ENCODE measurements at places on chromosomes 6 and 20.

GRCh38 chr6:56658326-56658725 lies 15.6 kb upstream of the DST start:
- no peak for DNase-seq

- DNase-seq = peak; percentile 34
Measured at GRCh38 chr6:143746202-143747119, 68.7 kb downstream of the PHACTR2 start.

DNA sequence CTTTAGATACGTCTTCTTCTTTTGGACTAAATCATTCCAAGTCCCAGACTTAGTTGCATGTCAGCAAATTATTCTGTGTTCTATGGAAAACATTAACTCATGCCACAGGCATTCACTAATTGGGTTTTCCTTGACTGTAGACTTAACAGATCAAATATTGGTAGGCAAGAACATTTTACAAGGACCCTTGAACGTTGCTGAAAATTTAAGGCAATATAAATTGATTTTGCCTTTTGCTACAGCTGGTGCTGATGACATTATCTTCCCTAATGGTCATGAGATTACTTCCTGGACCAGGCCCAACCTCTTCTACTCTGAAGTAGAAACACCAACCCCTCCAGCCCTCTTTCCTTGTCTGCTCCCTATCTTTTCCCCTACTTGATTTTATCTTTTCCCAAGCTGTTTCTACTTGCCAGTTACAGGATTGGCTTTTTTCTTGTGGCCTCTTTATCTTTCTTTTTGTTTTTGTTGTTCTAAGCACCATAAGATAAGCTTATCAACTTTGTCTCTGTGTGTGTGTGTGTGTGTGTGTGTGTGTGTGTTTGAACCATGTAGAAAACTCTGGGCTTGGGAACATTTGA lies 514.0 kb upstream of the SOX4 start:
- DNase-seq = no peak

DNA sequence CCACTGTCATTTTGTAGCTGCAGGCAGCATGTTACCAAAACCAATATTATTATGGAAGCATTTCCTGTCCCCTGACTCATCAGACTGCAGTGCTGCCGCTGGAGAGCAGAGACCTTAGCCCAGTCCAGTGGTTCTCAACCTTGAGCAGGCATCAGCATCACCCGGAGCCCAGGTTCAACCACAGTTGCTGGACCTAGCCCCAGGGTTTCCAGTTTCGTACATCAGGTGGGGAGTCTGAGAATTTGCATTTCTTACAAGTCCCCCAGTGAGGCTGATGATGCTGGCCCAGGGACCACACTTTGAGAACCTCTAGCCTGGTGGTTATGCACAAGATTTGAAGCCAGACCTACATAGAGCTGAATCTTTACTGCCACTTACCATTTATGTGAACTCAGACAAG lies 47.3 kb downstream of the LY86 start:
- no peak for DNase-seq

DNA sequence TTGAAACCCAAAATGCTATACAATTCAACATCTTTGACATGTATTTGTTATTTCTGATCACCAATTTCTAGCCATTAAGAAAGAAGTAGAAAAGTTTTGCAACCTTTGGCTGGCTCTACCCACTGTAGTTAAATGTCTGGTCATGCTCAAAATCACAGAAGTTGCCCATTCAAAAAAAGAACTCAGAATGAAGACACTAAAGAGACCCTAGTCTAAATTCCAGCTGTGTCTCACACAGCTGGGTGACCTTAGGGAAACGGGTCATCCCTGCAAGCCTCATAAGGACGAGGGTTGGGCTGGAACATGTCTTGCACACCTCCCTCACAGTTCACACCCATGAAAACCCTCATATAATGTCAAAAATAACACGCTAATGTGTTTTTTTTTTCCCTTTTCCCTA lies 10.3 kb downstream of the FOXQ1 start:
- no peak for DNase-seq

DNA sequence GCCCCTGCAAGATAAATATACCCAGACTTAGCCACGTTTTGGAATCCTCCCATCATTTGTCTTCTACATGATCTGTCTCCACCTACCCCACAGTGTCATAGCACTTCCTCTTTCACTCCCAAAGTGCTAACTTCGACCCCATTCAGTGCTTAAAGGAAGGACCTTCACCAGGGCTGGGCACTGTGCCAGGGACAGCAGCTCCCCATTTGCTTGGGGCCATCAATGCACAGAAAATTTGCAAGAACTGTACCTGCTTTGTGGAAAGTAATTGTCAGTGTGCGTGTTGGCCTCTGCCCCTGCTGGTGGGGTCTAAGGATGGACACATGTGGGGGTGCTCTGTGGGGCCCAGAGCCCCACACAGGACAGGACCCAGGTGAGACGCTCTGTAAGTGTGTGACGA lies 5.2 kb upstream of the BPIFA2 start:
- no peak for DNase-seq

- no peak for DNase-seq
Measured at GRCh38 chr20:46640536-46641311, 10.5 kb downstream of the SLC13A3 start.

GRCh38 chr20:2302384-2303060 lies 6.7 kb downstream of the TGM3 start:
- no peak for DNase-seq

DNA sequence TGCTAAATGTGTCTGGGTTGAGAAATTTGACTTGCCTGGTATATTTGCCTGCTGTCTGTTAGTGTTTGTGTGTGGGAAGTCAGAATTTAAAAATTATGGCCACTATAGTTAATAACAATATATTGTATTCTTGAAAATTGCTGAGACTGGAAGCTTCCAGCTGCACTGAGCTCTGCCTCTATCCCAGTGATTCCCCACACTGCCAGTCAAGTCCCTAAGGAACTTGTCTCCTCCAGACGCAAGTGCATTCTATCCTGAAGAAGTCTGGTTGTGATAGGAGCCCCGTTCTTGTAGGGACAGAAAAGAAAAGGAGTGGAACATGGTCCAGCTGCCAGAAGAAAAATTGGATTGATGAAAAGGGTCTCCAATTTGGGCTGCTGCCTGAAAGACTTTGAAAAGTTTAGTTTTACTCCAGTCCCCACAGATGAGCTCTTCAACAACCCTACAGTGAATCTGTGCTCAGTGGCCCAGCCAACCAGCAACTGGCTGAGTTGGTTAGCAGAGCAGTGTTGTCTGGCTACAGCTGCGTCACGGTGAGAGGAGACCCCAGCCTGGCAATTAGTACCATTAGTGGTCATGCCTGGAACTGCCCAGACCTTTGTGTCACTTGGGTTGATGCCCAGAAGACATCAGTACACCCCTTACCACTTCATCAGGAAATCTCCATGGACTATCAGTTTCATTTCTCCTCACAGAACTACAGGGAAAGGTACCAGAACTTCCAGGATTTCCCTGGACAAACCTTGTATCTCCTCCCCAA lies 183.1 kb upstream of the MCHR2 start:
- DNase-seq = no peak

DNA sequence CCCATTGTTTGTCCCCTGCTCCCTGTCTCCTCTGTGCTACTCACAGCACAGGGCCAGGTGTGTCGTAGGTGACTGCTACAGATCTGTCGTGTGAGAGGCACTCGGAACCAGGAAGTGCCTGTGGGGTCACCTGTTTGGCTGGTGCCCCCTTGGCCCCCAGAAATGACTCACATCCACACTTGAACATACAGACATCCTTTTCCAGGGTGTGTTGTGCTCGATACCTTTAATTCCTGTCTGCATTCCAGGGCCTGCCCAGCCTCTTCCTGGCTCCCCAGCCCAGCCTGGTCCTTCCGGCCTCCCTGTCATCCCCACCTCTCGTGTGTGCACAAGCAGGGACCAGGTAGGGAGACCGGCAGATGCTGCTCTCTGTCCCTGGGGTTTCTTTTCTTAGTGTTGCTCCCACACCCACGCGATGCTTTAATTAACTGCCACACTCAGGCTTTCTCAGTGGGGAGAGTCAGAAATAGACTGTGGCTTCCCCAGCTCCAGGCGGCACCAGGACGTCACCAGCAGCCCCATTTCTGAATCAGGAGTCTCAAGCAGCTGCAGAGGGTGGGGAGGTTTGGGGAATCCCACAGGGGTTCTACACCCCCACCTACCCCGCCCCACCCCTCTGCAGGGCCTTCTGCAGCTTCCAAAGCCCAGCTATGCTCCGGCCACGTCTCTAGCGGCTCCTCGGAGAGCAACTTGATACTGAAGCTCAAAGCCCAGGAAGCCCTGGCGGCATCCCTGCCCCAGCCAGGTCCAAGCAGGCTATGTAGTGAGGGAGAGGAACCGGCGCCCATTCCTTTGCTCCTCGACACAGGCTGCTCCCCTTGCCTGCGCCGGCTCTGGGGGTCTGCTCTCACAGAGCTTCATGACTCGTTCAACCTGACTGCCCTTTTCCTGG lies 102.2 kb downstream of the SYCP2 start:
- DNase-seq = peak; percentile 78

Measured in NCI-H1417 (cell line).